Stimulated activated CD4-positive, alpha-beta T cell treated with anti-CD3 and anti-CD28 coated beads, Interleukin-1b, Interleukin-23, amount 100 ng/mL, for 24 hours (primary cell): ENCODE measurements at places on chromosomes 2 and 18.

- DNase-seq, result no peak
These were observed 260.6 kb downstream of the PAX3 start for GRCh38 chr2:222038067-222038802.

DNA sequence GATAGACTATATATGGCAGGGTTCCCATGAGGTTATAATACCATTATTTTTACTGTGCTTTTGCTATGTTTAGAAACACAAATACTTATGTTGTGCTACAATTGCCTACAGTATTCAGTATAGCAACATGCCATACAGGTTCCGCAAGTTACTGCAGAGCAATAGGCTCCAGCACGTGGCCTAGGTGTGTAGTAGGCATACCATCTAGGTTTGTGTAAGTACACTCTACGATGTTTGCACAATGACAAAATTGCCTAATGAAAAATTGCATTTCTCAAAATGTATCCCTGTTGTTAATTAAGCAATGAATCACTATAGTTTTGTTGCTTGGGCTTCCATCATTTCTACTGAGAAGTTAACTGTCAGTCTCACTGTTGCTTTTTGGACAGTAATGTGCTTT, 9.8 kb downstream of the CD302 start:
- DNase-seq, result no peak

DNA sequence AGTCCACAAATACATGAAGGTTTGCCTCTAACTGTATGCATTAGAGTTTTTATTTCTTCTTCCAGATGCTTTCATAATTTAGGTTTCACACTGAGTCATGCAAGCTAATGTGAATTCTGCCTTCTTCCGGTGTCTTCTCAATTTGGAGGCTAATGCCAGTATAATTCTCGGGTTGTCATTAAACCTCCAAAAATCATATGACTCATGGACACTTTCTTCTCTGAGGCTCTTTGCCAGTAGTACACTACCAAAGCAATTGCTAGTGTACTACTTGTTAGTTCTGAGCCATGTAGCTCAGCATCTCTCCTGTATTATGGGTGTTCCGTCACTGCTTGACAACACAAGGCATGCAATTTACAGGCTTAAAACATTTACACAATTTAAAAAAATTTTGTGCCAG, 137.1 kb downstream of the VWC2L start:
- DNase-seq, result no peak

DNA sequence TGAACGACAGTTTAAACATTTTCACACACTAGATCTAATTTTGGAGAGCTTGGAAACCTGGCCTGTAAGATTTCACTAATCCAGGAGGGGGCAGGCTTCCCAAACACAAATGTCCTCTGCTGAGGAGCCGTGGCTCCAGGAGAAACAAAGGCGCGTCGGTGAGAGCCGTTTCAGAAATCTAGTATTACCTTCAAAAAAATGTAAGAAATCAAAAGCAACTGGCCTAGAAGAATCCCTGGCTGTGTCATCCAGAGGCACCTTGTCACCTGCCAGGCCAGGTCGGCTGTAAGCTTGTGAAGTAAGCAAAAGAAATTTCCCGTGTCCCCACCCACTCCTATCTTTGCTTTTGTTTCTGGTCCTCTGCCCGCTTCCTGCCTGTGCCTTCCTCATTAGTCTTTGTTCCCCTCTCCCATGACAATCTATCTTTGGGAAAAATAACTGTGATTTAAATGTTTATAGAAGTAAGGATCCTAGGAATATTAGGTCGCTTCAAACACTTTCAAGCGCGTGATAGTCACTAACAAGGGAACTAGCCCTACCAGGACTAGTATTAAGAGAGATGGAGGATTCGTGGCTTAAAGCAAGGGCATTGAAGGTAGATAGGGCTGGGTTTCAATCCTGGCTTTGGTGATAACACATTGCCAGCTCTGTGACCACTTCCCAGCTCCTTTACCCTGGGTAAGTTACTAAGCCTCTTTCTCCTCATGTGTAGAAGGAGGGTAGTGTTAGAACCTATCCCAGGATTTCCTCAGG, 99.5 kb upstream of the STK39 start:
- peak; percentile 28 for DNase-seq

- no peak for DNase-seq
These were observed 638.1 kb downstream of the DSC3 start for GRCh38 chr18:30404422-30404821.

DNA sequence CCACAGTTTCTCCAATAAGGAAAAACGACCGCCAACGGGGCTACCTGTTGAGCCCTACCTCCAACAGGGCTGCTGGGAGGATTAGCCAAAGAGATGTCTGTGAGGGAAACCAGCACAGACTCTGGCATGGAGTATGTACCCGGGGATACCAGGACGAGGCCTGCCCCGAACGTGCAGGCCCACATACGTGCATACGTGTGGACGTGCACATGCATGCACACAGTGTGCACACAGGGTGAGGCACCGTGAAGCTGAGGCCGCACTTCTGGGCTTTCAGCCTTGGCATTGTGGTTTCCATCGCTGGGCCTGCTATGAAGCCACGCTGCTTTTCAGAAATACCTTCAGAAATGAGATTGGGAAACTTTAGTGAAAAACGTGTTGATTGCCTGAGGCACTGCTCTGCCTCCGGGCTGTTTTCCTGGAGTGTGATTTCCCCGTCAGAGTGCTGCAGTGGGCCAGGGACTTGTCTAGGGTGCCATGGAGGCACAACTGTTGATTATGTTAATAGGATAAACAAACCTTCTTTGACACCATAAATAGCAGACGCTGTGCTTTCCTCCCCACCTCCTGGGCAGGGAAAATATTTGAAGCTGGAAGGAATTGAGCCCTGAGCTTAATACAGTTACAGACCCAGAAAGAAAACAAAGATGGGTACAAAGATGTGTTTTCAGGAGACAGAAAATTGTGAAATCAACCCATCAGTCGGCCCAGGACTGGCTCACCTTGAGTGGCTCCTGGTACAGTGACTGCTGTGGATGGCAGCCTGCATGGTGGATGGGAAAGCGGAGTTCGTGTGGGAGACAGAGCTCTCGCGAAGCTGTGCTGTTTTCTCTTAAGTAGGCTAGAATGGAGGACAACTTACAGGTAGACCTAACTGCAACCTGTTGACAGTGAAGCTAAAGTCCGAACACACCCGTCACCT, 182.3 kb downstream of the FAM210A start:
- no peak for DNase-seq

DNA sequence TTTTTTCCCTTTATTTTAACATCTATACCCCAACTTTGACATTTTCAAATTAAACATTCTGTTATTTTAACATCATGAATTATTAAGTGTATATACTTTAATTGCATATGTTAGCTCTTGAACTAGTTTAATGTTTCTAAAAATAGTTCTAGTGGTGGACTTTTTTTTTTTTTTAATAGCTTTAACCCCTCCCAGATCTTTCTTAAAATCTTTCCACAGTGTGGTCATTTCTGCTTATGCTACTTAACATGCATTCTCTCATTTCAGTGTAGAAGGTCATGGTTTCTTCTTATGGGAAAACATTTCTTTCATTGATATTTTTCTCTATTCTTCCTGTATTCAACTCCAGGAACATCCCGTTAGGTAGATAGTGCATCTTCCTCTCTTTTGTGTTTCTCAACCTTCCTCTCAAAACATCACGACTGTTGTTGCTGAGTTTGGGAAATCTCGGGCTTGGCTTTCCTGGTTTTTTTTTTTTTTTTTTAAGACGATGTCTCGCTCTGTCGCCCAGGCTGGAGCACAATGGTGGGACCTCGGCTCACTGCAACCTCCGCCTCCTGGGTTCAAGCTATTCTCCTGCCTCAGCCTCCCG, 849 bp upstream of the TMEM18 start:
- DNase-seq, result no peak

DNA sequence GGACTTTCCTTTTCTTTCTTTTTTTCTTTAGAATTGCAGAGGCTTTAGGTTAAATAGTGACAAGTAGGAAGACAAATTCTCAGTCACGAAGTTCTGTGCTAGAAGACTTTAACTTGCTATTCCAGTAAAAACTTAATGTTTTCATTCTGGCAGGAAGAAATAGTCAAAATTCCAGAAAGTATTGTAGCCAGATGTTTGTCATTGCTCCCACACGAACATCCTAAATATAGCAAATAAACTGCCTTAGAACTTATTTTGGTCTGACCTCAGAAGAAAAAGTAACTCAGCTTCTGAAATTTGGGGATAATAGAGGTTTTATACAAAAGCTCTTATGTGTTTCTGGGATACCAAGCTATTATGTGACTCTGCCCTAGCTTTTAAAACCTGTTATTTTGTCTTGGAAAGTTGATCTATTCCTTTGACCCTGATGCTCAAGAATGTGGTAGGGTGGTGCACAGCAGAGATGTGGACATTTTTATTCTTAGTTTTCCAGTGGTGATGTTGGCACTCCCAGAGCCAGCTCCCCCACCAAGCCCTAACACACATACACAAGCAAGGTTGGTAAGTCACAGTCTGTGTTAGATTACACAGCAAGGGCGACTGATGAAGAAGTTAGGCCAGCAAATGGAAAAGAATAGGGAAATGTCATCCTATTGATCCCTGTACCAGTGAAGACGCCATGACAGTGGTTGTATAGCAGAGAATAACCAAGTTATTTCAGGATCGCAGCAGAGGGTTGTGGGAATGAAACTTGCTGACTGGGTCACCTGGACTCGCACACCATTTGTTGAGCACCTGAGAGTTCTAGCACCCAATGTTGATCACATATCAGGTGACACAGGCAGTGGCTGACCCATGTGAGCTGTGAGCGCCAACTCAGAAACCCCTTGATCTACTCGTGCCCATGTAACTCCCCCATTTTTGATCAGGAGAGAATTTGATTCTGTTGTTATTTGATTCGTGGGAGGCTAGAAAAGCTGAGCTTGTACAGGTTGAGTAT, 23.7 kb downstream of the FARP2 start:
- no peak for DNase-seq

DNA sequence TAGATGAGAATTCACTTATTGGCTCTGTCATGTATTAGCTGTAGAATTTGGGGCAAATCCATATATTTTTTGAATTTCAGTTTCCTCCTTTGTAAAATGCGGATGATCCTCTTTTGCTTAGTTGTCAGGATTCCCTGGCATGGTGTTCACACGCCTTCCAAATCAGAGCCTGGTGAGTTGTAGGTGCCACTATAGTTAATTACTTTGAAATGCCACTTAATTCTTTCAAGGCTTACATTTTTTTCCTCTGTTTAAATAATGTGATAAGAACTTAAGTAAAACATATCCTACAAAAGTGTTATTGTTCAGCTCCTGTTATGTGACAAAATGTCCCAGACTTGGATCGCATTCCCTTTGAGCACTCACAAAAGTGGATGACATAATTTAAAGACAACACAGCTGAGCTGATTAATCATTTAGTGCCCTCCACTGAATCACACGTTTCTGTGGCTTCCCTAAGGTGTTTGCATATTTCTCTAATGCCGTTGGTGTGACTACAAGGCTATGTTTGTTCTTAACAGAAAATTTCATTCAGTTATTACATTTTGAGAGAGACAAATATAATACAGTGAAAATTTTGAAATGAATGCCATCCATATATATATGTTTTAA, 471.2 kb upstream of the CHST9 start:
- DNase-seq, result no peak

DNA sequence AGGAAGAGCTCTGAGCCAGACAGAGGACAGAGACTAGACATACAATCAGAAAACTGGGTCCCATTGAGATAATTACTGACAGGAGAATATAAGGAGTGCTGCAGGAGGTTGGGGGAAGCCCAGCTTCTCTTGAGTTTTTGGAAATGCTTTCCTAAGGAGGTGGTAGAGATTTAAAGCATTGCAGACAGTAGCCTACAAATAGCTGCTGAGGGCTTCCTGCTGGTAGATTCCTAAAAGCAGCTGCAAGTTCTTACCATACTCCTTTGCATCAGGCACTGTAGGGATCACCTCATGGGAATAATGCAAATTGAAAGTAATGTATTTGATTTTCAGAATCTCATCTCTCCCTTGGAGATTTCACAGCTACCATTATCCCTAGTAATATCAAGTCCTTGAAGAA, 902.6 kb upstream of the GCFC2 start:
- DNase-seq, result no peak

DNA sequence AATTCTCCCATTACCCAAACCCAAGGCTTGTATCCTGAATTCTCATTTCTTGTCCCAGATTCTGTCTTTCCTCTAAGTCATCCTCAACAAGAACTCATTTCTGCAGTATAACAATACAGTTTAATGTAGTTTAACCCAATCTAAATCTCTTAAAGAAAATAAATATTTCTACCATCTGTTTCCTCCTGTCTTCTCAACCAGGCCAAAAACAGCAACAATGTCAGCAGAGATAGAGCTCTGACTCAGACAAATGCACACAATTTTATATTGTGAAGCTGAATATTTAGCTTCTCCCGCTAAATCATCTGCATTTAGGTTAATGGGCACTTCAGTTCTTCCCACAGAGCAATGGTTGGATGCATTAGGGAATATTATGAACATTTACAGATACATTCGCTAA, 35.7 kb upstream of the KYNU start:
- no peak for DNase-seq

DNA sequence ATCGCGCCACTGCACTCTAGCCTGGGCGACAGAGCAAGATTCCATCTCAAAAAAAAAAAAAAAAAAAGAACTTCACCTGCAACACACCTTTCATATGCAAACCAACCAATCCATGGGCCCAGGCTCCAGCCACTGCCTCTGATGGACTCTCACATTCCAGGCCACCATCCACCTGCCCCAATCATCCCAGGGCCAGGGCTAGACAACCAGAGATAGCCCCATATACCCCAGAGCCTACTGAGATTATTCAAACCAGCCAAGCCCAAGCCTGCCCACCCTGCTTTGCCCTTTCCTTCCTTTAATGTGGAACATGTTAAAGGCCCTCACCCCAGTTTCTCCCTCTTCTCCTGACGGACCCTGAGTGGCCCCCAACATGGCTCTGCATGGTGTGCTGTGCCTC, 57.0 kb downstream of the MRPL35 start:
- DNase-seq, result no peak

- DNase-seq, result no peak
These were observed 617.0 kb downstream of the LRP1B start for GRCh38 chr2:141513853-141514252.

- DNase-seq, result no peak
These were observed 649.1 kb downstream of the NYAP2 start for GRCh38 chr2:226048611-226049010.

- DNase-seq, result no peak
These were observed 140.9 kb downstream of the DTNB start for GRCh38 chr2:25532521-25532920.

DNA sequence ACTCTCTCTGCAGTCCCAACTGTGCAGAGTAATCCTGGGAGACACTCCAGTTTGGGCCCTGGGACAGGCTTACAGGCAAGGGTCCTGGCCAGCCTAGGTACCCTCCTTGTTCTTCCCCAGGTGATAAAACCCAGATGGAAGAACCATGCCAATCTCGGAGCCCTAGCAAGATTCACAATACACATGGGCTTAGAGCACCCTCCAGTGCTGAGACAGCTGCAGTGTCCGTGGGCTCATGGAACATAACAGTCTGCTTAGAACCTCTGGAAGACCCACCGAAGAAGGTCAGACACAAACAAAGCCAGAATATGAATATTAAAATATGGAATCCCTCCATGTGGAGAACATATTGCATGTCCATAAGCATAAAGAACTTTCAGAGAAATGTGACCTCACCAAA, 568.1 kb downstream of the KCNJ3 start:
- no peak for DNase-seq
